ENCODE measurements at places on chromosomes 1 and 21. TPM values are rescaled to one million over a fixed set of nuclear protein-coding genes. Genes with fewer than 3 reads are reported as not detected.

The BMP8B gene
- total RNA-seq = 0.24 TPM

The ANGPTL3 gene
- not detected for total RNA-seq

The SRRM1 gene
- 215 TPM for total RNA-seq

The SIK1 gene
- 16.7 TPM for total RNA-seq

The RHBDL2 gene
- not detected for total RNA-seq

The CFAP74 gene
- not detected for total RNA-seq

The SEC22B gene
- total RNA-seq = 19.8 TPM

The LAMB3 gene
- total RNA-seq = 1.5 TPM

The GORAB gene
- 8.9 TPM for total RNA-seq

The IGSF21 gene
- total RNA-seq = not detected

The SERTAD4 gene
- not detected for total RNA-seq

The TEX50 gene
- not detected for total RNA-seq

The MATN1 gene
- 2.9 TPM for total RNA-seq

The SH2D2A gene
- total RNA-seq = 245 TPM

The RGS4 gene
- not detected for total RNA-seq

The XCL2 gene
- 14.0 TPM for total RNA-seq

The INAVA gene
- total RNA-seq = 0.22 TPM

The FAM43B gene
- not detected for total RNA-seq

The CDA gene
- not detected for total RNA-seq

The NPR1 gene
- 0.26 TPM for total RNA-seq

The FRRS1 gene
- 0.86 TPM for total RNA-seq

The NCF2 gene
- 1.9 TPM for total RNA-seq

The ZNF593OS gene
- total RNA-seq = not detected

The FNBP1L gene
- total RNA-seq = 1.2 TPM

Data from activated T-cell treated with anti-CD3 and anti-CD28 coated beads, Interleukin-2, amount 50 U/mL, for 4 hours (primary cell).